Dermis microvascular lymphatic vessel endothelial cell (primary cell): ENCODE measurements at places on chromosomes 12 and 14. TPM values are rescaled to one million over a fixed set of nuclear protein-coding genes. Genes with fewer than 3 reads are reported as not detected.

DNA sequence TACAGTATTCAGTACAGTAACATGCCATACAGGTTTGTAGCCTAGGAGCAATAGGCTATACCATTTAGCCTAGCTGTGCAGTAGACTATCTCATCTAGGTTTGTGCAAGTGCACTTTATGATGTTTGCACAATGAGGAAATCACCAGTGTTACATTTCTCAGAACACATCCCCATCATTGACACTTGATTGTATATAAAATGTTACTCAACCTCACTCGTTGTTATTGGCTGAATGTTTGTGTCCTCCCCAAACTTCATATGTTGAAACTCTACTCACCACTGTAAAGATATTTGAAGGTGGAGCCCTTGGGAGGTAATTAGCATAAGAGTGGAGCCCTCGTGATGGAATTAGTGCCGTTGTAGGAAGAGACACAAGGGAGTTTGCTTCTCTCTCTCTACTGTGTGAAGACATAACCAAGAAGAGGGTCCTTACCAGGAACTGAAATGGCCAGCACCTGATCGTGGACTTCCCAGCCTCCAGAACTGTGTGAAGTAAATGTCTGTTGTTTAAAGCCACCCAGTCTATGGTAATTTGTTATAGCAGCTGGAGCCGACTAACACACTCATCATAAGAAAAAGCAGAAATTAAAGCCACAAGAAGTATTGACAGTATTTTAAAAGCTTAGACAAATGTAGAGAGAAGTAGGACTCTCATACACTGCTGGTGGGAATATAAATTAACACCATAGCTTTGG lies 3.2 kb upstream of the MED13L start:
- DNase-seq, result no peak

- DNase-seq, result no peak
These were observed 17.7 kb downstream of the TBK1 start for GRCh38 chr12:64469455-64470142.

Gene NXPH4
- total RNA-seq, result under 0.01 TPM in 1 of 2 replicates, not detected in the other

DNA sequence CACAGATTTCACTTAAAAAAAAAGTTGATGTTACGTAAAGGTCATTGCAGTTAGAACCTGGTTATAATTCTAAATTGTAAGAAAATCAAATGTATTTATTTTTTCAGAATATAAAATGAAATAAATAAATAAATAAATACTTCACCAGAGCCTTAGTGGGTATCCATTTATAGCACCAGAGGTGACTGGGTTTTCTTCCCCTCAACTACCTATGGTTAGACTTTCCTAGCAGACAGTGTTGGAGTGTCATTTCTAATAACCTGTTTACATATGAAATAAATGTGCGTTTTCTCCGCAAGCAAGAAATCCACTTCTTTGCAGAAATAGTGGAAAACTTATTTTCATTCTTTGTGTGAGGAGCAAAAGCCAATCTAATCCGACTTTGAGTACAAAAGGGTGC lies 3.3 kb upstream of the MYF5 start:
- no peak for DNase-seq

GRCh38 chr12:21894792-21895595 lies 46.2 kb downstream of the ABCC9 start:
- DNase-seq, result no peak
